T47D (cell line): ENCODE measurements at places on chromosomes 5 and 9.

GRCh38 chr9:97567894-97568202 is 65.3 kb downstream of the TSTD2 start:
- no peak for DNase-seq

- DNase-seq: no peak
These were observed 8.8 kb upstream of the C5orf15 start for GRCh38 chr5:133977161-133977787.

DNA sequence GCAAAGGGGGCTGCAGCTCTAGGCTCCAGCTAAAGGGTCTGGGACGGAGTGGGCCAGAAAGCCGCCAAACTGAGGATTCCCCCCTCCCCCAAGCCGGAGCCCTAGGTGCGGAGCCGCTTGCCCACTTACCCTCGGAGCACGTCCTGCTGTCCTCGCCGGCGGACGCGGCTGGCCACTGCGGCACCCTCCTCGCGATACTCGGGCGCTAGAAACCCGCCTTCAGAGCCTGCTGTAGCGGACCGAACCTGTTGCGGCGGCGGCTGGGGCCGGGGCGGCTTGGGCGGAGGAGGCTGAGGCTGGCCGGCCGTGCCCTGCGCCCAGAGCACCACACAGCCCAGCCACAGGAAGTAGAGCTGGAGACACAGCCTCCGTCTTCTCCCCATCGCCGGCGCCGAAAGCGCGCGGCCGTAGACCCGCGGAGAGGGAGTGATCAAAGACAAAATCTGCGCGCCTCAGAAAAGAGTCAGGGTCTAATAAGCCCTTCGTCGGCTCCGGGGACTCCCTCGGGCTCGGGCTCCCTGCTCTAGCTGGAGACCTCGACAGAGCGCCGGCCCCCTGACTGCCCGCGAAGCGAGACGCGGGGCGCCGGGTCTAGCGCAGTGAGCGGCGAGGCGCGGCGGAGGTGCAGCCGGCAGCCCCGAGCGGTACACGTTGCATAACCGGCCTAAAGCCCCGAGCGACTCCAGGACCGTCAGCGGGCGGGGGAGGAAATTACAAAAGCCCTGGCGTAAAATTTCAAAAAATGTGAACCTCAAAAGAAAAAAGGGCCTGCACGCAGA is 635 bp downstream of the FBN2 start:
- no peak for DNase-seq

DNA sequence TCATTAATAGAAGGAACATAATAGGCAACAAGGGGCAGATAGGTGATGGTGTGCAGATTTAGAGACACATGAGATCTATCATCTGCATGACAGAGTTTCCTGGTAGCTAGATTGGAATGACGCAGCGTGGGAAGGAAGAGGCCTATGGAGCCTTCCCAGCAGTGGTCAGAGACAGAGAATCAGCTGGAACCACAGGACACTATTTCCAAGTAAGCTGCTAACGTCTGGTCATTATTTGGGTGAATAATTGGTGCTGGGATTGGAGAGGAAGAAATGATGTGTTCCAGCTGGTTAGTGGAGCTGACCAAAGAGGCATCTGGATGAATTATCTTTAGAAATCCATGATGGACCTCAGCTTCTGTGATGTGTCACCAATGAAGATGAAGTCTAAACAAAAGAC is 91.2 kb upstream of the PRR16 start:
- no peak for DNase-seq

DNA sequence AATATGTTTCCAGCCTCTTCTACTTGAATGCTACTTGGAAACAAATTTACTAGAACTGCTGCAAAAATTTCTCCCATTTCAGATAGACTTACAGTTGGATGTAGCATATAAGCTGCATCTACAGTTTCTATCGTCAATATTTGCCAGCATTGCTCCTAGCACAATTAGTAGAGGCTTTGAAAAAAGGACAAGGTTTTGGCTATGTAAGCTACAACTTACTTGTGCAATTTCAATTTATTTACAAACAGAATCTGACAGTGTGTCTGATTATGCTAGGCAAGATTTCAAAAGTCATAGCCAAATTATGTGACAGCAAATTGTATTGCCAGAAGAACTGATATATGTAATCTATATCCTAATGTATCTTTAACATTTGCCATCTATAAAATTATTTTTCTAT is 628.4 kb upstream of the FAM174A start:
- no peak for DNase-seq
